Stomach (tissue), 19 donors: ENCODE measurements at places on chromosomes 6 and 20.
A peak's percentile ranks its signal among the peaks of the same experiment; 100 is the strongest.

- H3K4me3 ChIP-seq: no peak overlapping the region
- no peaks in the 10 kb centered on the region for H3K4me1 ChIP-seq
- no peaks in the 10 kb centered on the region for H3K27me3 ChIP-seq
- H3K36me3 ChIP-seq: no peaks in the 10 kb centered on the region
Observed at GRCh38 chr6:163877877-163878639, 463.5 kb downstream of the QKI start.

DNA sequence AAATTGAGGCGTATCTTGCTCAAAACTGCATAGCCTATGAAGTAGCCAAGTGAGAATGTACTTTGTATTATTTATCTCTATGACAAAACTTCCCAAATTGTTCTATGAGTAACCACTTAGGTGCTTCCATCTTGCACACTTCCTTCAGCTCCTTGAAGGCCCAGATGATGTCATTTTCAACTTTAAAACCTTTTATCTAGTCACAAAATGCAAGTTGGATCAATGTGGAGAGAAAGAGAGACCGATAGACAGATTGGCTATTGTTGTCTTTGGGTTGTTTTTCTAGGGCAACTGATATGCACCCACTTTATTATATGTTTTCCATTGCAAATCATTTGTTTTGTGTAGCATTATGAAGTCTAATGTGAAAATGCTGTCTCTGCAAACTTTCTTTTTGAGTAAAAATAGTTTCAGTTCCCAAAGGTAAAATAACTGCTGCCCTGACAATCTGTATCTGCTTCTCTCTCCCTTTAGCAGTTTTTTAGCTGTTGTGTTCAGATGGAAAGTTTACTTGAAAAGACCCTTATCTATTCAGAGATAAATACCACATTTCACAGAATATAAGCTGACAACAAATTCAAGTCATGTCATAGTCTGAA, 73.7 kb upstream of the CITED2 start:
- H3K4me1 ChIP-seq: no peaks in the 10 kb centered on the region
- H3K36me3 ChIP-seq: no peaks in the 10 kb centered on the region
- H3K27me3 ChIP-seq: no peaks in the 10 kb centered on the region
- H3K27ac ChIP-seq: no peak overlapping the region
- no peak for DNase-seq

- no peaks in the 10 kb centered on the region for H3K36me3 ChIP-seq
- no peak overlapping the region for H3K4me3 ChIP-seq
- no peak overlapping the region for H3K27ac ChIP-seq
- peaks cover 9% of the 10 kb centered on the region for H3K27me3 ChIP-seq
- no peak for DNase-seq
Observed at GRCh38 chr6:29810371-29810770, 17.3 kb upstream of the HLA-G start.

- H3K27ac ChIP-seq: no peak overlapping the region
- no peak overlapping the region for H3K4me3 ChIP-seq
- H3K27me3 ChIP-seq: no peaks in the 10 kb centered on the region
Observed at GRCh38 chr6:113944701-113945100, 26.2 kb downstream of the HDAC2 start.

DNA sequence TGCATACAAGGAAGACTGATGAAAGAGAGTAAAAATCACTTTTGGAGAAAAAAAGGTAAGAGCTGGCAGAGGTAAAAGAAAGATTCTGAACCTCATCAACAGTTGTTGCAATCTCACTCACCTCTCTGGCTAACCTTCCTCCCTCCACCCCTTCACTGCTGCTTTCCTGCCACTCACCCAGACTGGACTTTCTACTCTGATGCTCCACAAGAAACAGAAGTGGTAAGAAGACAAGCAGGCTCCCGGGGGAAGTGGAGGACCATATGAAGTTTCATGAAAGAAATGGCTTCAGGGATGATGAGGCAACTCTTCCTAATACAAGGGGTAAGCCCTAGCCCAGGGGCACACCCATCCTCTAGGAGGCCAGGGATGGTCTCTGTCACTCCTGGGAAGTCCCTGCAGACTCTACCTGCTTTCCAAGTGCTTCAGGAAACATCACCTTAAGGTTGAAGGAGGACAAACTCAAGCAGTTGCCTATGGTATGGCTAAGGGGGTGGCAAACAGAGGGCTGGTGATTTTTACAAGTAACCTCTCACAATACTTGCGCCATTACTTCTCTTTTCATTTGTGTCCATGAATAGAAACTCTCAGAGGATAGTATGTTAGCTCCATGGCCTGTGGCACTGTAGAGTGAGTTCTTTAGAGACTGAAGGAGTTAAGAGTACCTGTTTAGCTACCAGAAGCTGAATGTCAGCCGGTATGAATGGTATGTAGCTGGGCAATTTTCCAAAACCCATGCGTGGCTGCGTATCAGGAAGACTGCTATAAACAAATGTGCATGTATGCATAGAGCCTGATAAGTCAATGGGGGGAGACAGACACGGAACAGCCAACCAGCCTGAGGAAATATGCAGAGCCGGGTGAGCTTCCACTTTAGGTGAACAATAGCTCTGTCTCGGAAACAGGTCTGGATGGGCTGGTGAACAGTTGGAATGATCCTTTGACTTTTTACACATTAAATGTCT, 112.0 kb downstream of the BACH2 start:
- H3K27me3 ChIP-seq: no peaks in the 10 kb centered on the region
- peaks cover 4% of the 10 kb centered on the region for H3K4me1 ChIP-seq
- DNase-seq: peak; percentile 63
- no peaks in the 10 kb centered on the region for H3K36me3 ChIP-seq
- H3K4me3 ChIP-seq: no peak overlapping the region

DNA sequence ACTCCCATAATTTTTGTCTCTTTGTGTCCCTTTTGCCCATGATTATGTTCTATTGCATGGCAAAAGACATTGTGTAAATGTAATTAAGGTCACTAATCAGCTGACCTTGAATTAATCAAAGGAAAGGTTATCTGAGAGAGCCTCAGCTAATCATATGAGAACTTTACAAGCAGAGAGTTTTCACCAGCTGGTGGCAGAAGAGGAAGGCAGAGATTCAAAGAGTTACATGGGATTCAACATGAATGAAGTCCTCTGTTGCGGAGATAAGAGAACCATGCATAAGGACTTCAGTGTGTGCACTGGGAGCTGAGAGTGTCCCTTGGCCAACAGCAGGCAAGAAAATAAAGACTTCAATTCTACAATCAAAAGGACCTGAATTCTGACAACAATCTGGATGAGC, 494.1 kb upstream of the ARID1B start:
- no peak overlapping the region for H3K27ac ChIP-seq
- H3K27me3 ChIP-seq: no peaks in the 10 kb centered on the region
- H3K36me3 ChIP-seq: no peaks in the 10 kb centered on the region
- no peak overlapping the region for H3K4me3 ChIP-seq

GRCh38 chr20:43658069-43658722, 8.7 kb upstream of the MYBL2 start:
- no peaks in the 10 kb centered on the region for H3K27me3 ChIP-seq
- H3K4me3 ChIP-seq: peak overlapping the region; percentile 68
- H3K27ac ChIP-seq: peak overlapping the region; percentile 84
- DNase-seq: peak; percentile 35
- peaks cover 16% of the 10 kb centered on the region for H3K4me1 ChIP-seq

GRCh38 chr6:41209547-41210320, 8.8 kb upstream of the TREML2 start:
- no peak overlapping the region for H3K4me3 ChIP-seq
- DNase-seq: no peak
- H3K4me1 ChIP-seq: no peaks in the 10 kb centered on the region
- no peaks in the 10 kb centered on the region for H3K27me3 ChIP-seq
- H3K36me3 ChIP-seq: no peaks in the 10 kb centered on the region

DNA sequence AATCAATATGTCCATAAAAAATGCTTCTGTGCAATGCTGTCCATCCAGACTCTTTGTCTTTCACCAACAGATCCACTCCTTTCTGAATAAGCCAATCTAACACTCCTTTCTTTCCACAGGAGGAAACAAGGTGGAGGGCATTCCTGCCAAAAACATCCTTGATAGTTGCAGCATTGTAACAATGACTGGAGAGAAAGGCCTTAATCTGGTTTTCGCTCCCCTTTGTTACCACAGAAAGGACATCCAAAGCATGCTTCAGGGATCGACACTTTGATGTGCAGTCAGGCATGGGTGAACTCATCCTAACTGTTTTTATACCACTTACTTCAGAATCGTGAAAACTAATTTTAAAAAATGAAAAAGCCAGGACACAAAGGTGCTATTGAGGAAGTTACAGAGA, 7.4 kb downstream of the IBTK start:
- no peaks in the 10 kb centered on the region for H3K27me3 ChIP-seq
- H3K4me1 ChIP-seq: no peaks in the 10 kb centered on the region
- H3K4me3 ChIP-seq: no peak overlapping the region
- peaks cover 44% of the 10 kb centered on the region for H3K36me3 ChIP-seq
- DNase-seq: no peak

GRCh38 chr6:28981431-28981832, 23.7 kb downstream of the ZNF311 start:
- peaks cover 52% of the 10 kb centered on the region for H3K4me1 ChIP-seq
- peak; percentile 85 for DNase-seq
- peak overlapping the region; percentile 79 for H3K27ac ChIP-seq
- no peaks in the 10 kb centered on the region for H3K27me3 ChIP-seq

GRCh38 chr6:2196079-2196679, 49.2 kb downstream of the GMDS start:
- no peak for DNase-seq
- no peaks in the 10 kb centered on the region for H3K27me3 ChIP-seq
- no peaks in the 10 kb centered on the region for H3K36me3 ChIP-seq
- H3K27ac ChIP-seq: no peak overlapping the region
- no peak overlapping the region for H3K4me3 ChIP-seq

DNA sequence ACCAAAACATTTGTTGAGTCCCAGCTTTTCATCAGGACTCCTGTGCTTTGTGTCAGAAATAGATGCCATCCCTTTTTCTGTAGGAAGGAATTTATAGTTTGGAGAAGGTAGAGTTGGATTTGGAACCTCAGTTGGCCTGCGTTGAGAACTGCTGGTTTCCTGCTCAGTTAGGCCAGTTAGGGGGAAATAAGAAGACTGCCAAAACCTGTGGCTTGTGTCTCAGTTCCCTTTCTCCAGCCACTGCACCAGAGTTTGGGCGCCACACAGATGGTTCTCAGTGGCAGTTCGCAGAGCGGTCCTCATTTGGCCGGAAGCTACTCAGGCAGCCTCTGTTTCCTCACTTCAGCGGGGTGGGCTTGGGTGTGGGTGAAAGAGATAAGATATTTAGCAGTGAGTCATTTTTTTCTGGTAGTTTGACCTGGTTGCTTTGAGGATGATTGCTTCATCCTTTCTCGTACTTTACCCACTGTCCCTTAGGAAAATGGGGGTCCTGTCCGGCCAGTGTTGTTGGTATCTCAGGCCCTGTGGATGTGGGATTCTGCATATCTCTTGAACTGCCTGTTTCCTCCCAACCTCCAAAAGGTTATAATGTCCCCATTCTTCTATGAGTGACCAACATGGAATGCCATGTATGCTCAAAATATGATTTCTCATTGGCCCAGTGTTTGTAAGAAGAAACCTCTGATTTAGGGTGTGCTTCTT, 53.7 kb downstream of the JARID2 start:
- peak; percentile 31 for DNase-seq
- peaks cover 34% of the 10 kb centered on the region for H3K4me1 ChIP-seq
- H3K4me3 ChIP-seq: no peak overlapping the region
- H3K36me3 ChIP-seq: no peaks in the 10 kb centered on the region
- no peaks in the 10 kb centered on the region for H3K27me3 ChIP-seq

GRCh38 chr6:159249752-159250151, 80.6 kb downstream of the FNDC1 start:
- no peaks in the 10 kb centered on the region for H3K4me1 ChIP-seq
- no peak for DNase-seq
- no peak overlapping the region for H3K4me3 ChIP-seq

DNA sequence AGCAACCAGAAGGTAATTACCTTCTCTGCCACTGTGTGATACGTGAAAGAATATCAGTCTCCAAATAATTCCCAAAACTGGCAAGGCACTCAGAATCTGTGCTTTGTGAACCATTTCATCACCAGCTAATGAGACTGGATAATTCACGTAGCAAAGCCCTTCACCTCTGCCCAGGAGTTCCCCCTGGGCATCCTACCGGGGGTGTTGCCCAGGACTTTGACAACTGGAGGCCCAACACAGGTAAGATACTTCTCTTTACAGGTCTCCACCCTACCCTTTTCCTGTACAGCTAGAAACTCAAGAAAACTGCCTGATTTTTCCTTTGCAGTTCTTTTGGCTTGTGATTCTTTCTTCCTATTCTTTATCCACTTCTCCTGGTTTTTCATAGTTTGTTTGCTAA, 2.7 kb upstream of the CD24 start:
- peaks cover 78% of the 10 kb centered on the region for H3K27me3 ChIP-seq
- peak overlapping the region; percentile 94 for H3K27ac ChIP-seq
- no peaks in the 10 kb centered on the region for H3K36me3 ChIP-seq
- no peak overlapping the region for H3K4me3 ChIP-seq

DNA sequence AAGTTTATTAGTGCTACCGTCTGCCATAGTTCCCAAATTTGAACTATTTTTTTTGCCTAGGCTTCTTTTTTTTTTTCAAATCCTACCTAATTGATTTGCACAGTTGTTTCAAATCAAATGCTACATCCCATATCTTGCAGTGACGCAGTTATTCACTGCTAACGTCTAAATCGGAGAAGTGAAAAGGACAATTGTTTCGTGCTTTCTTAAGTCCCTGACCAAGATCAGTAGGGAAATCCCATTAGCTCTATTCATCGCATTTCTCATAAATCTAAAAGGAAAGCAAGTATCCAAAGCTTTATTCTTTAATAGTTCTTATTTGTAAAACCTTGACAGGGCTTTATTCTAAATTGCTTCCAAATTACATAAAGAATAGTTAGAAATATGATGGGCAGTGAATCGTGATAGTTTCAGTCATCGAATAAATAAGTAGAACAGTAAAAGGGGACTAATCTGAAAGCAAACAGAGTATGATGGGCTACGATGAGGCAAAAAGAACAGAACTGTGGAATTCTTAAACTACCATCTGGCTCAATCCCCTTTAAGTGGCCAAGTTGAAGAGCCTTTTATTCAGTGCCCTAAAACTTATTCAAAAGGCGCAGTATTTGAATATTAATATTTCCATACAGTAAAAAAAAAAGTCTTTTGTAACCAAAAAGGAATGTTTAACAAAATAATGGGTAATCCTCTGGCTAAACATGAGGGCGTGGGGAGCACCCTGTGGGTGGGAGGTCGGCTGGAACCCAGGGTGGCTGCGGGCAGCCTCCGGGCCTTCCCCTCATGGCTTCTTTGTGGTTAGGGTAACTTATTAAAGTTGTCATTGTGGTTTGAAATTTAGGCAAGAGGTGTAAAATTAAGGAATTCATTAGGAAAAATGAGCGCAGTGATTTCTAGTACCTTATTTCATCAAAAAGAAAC, 3.0 kb upstream of the ARID1B start:
- no peaks in the 10 kb centered on the region for H3K36me3 ChIP-seq
- peak overlapping the region; percentile 99 for H3K27ac ChIP-seq
- H3K4me3 ChIP-seq: no peak overlapping the region

- no peaks in the 10 kb centered on the region for H3K36me3 ChIP-seq
- H3K4me1 ChIP-seq: no peaks in the 10 kb centered on the region
Observed at GRCh38 chr6:1405221-1405620, 15.8 kb downstream of the FOXF2 start.
